CD4-positive, alpha-beta T cell treated with Interleukin-17A for 4 hours (primary cell): ENCODE measurements at places on chromosomes 3 and 15.
A peak's percentile ranks its signal among the peaks of the same experiment; 100 is the strongest.

DNA sequence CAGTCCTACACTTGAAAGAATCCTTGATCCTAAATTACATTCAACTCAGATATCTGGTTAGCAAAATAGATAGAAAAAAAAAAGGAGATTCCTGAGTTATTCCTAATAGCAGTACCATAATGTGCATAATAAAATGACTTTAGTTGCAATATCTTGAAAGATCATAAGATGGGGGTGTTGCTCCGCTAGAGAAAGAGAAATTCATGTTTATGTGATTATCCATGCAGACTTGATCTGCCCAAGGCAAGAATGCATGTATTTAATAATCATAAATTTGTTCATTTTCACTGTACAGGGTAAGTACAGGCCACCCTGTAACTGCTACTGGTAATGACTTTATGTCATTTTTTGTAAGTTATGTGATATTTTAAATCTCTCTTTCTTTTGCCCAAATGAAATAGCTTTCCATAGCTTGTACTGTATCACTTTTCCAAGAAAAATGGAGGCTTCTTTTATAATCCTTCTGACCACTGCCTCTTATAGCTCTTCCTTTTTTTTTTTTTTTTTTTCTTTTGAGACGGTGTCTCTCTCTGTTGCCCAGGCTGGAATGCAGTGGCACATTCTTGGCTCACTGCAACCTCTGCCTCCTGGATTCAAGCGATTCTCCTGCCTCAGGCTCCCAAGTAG lies 84.6 kb downstream of the HCN4 start:
- no peak for DNase-seq

DNA sequence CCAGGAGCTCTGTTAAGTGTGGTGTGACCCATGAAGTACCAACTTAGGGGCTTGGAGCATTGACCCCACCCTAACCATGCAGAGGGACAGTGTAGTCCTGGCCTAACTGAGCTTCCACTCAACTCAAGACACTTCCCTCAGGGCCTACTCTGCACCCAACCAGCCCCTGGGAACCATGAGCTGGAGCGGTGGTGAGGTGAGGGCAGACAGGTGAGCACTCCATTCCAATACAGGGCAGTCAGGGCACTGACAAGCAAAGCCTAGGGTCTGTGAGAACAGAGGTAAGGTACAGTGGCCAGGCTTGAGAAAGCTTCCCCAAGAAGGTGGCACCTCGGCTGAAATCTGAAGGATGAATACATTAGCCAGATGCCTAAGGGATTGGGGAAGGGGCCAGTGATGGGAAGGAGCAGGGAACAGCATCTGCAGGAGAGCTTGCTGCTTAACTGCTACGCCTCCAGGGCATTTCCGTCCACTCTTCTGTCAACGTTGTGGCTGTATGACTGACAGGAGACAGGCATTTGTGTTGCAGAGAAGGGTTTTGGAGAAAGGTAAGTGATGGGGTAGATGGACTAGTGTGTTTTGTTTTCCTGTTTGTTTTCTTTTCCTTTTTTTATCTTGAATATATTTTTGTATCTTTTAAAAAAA lies 243.5 kb upstream of the TRIM42 start:
- DNase-seq = no peak

DNA sequence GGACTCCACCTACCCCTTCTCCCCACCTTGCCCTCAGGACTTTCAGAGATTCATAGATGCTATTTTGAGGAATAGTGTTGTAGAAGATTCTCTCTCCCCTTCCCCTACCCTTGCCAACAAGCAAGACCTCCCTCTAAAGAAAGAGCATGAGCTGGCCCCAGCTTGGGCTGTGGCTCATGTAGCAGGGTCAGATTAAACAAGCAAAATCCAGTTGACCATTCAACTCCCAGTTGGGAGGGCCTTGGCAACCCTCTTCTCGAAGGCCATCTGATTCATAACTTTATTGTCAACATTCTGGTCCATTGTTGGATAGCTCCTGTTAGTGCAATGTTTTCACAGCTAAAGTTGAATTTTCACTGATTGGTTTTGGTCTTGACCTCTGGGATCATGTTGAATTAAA lies 41.1 kb downstream of the TNFAIP8L3 start:
- no peak for DNase-seq

GRCh38 chr15:40328176-40328575 lies 4.7 kb downstream of the INAFM2 start:
- DNase-seq = no peak

DNA sequence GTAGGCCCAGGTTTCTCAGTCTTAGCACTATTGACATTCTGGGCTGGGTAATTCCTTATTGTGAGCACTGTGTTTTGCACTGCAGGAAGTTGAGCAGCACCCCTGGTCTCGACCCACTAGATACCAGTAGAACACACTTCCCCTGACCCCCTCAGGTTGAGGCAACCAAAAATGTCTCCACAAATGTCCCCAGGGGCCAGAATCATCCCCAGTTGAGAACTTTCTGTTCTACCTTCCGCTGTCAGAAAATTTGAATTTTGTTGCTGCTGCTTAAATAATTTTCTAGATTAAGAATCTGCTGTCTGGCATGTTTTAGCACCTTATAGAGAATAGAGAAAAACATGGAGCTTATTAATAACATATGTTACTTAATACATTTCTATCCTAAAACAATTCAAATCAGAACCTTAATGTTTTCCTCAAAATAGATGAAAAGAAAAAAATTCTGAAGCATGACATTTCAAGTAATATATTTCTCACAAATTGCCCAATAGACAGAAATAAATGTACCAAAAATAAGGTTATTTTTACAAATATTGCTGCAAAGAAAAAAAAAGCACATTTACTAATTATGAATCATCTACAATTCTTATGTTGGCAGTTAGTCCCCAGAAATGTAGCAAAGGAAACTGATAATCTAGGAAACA lies 13.2 kb upstream of the THRB start:
- DNase-seq = no peak

- no peak for DNase-seq
Observed at GRCh38 chr3:87044846-87045245, 53.9 kb upstream of the VGLL3 start.

DNA sequence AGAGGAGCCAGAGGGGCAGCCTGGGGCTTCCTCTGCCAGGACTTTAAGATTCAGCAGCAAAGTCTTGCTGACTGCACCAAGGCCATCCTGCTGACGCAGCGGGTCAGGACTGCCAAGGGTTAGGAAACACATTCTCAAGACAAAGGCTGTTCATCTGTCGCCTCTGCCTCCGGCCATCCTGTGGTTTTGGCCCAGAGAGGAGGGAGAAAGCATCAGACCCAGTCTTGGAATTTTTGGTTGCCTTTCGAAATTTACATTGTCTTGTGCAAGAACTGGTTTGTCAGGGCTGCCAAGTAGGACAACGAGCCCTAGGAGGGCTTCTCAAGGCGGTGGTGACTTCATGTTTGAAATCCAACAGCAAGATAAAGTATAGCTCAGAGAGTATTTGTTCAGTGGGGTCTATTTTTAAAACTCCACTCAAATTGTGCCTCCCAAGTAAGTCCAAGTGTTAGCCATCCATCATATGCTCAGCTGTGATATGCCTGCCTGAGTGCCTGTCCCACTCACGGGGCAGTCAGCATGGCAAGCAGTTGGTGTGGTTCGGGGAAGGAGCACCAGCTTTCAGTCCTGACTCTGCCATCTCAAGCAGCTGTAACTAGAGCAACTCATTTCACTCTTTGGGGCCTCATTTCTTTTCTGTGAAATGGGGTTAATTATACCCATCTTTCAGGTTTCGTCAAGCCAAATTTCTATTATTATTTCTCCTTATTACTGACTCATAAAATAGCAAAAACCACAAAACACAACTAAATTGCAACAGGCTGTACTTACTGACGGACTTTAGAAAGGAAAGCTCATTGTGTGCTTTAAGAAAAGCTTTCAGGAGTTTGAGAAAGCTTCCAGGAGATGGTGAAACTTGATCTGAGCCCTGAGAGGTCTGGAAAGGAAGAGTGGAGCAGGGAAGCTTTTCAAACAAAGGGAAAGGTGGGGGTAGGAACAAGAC lies 42.4 kb upstream of the RHO start:
- DNase-seq = no peak

DNA sequence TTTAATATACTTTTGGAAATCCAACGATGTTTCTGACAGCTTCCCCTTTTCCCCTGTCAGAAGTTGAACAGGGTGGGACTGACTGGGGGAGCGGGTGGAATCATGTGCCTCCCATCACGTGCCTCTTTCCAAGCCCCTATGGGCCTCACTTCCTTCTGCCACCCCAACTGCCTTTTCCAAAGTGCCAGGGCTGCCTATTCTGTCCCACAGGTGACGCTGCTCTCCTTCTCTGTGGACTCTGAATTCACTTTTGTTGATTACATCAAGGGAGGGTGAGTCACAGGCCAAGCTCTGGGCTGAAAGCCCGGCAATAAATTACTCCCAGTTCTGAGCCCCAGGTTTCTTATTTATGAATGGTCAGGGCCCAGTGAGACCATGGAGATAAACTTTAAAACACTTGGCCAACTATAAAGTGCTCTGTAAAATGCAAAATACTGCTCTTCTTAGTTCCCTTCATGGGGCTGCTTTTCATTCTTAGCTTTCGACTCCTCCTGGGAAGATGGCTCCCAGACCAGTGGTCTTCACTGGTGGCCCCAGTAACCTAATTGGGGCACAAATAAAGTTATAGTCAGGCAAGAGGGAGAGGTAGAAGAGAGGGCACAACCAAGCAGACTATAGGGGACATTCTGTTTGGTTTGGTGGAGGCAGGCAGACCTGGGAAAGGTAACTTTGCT lies 12.3 kb downstream of the CPNE9 start:
- DNase-seq = peak; percentile 38

DNA sequence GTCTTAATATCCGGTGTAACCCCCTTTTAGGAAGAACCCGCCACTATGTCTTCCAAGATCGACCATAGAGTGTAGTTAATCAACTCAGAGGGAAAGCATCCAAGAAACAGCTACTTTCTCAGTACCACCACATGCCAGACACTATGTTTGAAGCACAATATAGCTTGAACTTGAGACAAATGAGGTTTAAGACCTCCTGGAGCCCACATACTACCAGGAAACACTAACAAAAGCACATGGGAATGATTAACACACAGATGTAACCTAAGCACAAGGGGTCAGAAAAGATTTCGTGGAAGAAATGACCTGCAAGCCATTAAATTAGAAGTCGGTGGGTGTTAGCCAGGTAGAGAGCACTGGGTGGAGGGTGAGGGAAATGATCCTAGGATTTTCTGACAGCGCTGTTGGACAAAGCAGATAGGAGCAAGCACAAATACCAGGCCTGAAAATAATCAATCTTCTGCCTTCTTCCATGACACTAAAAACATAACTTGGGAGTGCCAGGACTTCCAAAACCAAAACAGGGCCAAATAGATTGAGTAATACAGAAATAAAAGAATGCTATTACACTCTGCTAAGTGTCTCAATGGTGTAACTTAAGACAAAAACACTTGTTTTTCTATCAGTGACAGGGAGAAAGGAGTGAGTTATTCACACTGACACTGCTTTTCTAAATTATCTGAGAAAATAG lies 213.7 kb downstream of the FOXP1 start:
- DNase-seq = no peak

DNA sequence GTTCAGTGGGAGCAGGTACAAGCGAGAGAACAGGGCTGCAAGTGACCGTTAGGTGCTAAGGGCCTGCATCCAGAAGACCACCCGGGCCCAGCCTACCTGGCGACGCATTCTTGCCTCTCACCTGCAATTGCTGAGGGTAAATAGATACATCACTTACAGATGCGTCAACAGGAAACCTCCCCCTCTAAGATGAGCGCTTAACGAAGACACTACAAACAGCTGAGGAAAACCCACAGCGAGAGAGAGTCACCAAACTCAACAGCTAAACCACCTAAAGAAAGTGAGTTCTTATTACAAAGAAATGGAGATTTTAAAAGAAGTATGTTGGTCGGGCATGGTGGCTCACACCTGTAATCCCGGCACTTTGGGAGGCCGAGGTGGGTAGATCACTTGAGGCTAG lies 157.9 kb downstream of the CHSY1 start:
- no peak for DNase-seq

DNA sequence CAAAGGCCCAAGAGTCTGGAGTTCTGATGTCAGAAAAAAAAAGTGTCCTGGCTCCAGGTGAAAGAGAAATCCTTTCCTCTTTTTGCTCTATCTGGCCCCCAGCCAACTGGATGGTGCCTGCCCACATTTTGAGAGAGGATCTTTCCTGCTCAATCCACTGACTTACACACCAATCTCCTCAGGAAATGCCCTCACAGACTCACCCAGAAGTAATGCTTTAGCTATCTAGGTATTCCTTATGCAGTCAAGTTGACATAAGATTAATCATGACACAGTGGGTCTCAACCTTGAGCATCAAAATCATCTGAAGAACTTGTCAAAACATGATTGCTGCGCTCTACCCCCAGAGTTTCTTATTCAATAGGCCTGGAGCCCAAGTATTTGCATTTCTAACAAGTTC lies 31.2 kb downstream of the STRIT1 start:
- DNase-seq = no peak

DNA sequence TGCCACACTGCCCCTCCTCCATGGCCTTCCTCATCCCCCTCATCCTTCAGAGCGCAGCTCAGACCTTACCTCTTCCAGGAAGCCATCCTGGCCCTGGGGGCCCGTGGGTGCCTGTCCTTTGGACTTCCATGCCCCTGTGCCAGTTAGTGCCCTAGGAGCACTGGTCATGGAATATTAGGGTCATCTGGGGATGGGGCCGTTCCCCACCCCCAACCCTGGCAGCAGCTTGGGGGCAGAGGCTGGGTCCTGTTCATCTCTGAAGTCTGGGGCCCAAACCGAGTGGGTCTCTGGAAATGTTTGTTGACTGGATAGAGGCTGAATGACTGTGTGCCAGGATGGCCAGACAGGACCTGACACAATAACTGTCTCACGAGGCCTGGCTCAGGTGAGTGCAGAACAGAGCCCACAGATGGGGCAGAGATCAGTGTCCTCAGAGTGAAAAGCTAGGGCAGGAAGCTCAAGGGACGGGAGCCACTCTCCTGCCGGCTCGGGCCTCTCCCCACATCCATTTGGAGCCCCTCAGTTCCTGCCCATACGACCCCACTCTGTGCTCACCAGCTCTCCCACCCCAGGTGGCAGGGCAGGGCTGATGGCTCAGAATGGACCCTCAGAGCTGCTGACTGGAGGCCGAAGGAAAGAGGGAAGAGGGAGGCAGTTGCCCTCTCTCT lies 62.5 kb downstream of the TLE3 start:
- no peak for DNase-seq

- no peak for DNase-seq
Observed at GRCh38 chr15:38267421-38268022, 14.9 kb downstream of the SPRED1 start.

DNA sequence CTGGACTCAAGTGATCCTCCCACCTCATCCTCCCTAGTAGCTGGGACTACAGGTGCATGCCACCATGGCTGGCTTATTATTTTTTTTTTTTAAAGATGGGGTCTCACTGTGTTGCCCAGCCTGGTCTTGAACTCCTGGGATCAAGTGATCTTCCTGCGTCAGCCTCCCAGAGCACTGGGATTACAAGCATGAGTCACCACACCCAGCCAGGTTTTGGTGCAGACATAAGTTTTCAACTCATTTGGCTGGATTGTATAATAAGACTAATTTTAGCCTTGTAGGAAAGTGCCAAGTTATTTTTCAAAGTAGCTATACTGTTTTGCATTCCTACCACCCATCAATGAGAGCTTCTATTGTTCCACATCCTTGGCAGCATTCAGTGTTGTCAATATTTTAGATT lies 32.1 kb downstream of the BUB1B start:
- no peak for DNase-seq

GRCh38 chr3:39358333-39358732 lies 24.8 kb upstream of the SLC25A38 start:
- no peak for DNase-seq
